ENCODE measurements at places on chromosomes 1 and 21.

GRCh38 chr1:145868232-145868631, 9.4 kb upstream of the PIAS3 start:
- H3K27ac ChIP-seq, result no peak overlapping the region
- no peak for DNase-seq
- H3K36me3 ChIP-seq, result no peaks in the 10 kb centered on the region
- H3K4me1 ChIP-seq, result peaks cover 20% of the 10 kb centered on the region
- H3K4me3 ChIP-seq, result no peak overlapping the region

- H3K27ac ChIP-seq, result no peak overlapping the region
- H3K27me3 ChIP-seq, result peaks cover 18% of the 10 kb centered on the region
- H3K4me1 ChIP-seq, result peaks cover 8% of the 10 kb centered on the region
- no peaks in the 10 kb centered on the region for H3K36me3 ChIP-seq
Measured at GRCh38 chr1:53617851-53618499, 121.0 kb downstream of the GLIS1 start.

GRCh38 chr1:99725996-99726395, 40.4 kb downstream of the FRRS1 start:
- H3K4me3 ChIP-seq, result no peak overlapping the region
- H3K36me3 ChIP-seq, result no peaks in the 10 kb centered on the region
- no peak overlapping the region for H3K27ac ChIP-seq
- H3K27me3 ChIP-seq, result no peaks in the 10 kb centered on the region
- DNase-seq, result no peak
- H3K4me1 ChIP-seq, result peaks cover 9% of the 10 kb centered on the region

DNA sequence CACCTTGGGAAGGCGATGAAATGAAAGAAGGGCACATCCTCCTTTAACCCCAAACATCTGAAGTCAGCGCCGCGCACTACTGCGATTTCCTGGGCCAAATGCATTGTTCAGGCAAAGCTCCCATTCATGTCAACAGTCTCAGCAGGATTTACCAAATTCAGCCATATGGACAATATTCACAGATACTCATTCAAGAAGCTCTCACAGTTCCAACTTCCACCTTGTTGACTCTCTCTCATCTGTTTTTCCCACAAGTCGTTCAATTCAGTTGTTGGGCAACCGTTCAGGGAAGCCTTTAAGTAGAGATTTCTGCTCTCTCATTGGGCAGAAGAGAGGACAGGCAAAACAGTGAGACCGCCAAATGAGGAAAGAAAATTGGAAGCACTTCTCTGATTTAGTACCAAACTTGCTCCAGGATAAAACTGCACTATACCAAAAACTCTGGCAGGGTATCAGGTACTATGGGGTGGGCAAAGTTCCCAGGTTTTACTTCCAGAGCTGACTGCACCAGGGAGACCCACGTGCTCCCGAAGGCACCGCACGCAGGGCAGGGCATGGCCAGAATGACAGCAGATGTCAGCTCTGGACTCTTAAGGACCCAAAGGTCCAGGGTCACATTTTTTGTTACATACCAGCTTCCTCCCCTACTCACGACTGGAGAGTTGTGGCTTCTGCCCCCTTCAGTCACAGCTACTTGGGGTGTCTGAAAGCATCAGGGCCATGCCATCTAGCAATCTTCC, 668.8 kb downstream of the KIF26B start:
- H3K4me1 ChIP-seq, result no peaks in the 10 kb centered on the region
- H3K27ac ChIP-seq, result no peak overlapping the region
- no peak for DNase-seq
- H3K4me3 ChIP-seq, result no peak overlapping the region

DNA sequence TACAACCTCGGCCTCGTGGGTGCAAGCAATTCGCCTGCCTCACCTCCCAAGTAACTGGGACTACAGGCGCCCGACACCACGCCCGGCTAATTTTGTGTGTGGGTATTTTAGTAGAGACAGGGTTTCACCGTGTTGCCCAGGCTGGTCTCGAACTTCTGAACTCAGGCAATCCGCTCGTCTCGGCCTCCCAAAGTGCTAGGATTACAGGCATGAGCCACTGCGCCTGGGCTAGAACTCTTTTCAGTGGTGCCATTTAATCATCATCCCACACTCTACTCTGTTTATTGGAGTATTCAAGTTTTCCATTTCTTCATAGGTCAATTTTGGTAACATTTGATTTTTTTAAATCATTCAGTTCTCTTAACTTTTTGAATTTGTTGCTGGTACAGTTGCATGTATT, 101.3 kb downstream of the DHRS3 start:
- H3K4me3 ChIP-seq, result no peak overlapping the region
- no peaks in the 10 kb centered on the region for H3K27me3 ChIP-seq
- DNase-seq, result no peak
- H3K4me1 ChIP-seq, result peaks cover 10% of the 10 kb centered on the region
- no peak overlapping the region for H3K27ac ChIP-seq
- H3K36me3 ChIP-seq, result peaks cover 21% of the 10 kb centered on the region

DNA sequence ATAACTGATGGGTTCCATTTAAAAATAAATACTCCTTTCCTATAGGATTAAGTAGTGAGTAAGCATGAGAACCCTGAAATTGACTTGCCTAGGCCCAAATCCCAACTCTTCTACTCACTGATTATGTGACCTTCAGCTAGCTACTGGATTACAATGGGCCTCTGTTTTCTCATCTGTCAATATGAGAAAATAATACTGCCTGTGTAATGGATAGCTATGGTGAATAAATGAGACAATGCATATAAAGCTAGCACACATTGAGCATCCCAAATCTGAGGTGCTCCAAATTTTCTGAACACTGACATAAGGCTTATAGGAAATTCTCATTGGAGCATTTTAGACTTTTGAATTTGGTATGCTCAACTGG, 5.3 kb upstream of the LRRC8C start:
- peaks cover 25% of the 10 kb centered on the region for H3K36me3 ChIP-seq
- H3K27ac ChIP-seq, result no peak overlapping the region
- no peak overlapping the region for H3K4me3 ChIP-seq
- peaks cover 18% of the 10 kb centered on the region for H3K4me1 ChIP-seq

DNA sequence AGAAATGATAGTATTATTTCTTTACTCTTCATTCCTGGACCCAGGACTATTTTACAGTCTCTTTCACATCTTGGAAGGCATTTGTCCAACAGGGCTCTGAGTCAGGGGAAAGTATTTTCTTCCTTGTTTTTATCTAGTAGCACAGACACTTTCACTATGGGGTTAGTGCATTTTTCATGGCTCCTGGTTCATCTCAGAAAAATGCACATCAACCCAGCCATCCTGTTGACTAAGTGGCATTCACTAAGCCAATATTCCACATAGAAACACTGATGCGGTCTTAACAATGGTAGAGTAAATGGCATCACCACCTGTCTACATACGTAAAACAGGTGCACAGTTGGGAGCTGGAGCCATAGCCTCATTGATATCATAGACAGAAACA, 87.4 kb upstream of the C1orf21 start:
- H3K27me3 ChIP-seq, result no peaks in the 10 kb centered on the region
- H3K4me1 ChIP-seq, result peaks cover 2% of the 10 kb centered on the region
- no peak for DNase-seq
- no peaks in the 10 kb centered on the region for H3K36me3 ChIP-seq
- H3K4me3 ChIP-seq, result no peak overlapping the region

DNA sequence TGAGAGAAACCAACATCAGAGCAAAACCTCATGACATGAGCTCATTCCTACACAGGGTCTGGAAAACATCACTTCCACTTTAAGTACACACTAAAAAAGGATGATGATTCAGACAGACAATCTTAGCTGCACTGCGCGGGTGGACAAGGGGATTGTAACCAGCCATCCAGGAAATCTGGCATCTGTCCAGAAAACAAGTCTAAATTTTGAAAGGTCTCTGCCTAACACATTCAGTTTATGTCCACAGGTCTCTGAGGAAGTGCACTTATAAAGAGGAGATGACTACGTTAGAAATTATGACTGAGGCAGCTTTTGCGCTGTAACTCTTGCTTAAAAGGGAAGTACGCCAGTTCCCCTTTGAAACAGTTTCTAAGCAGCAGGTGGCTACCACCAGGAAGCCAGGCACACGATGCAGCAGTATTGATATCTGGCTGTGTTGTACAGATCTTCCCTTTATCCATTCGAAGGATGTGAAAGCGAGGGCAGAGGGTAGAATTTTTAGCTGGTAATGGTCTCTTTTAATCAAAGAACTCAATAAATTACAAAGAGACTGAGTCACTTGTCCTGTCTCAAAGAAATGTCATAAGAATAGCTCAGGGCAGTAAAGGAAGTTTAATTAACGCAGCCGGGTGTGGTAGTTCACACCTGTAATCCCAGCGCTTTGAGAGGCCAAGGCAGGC, 128.0 kb downstream of the SETD4 start:
- no peaks in the 10 kb centered on the region for H3K36me3 ChIP-seq
- H3K27ac ChIP-seq, result no peak overlapping the region
- H3K4me3 ChIP-seq, result no peak overlapping the region

DNA sequence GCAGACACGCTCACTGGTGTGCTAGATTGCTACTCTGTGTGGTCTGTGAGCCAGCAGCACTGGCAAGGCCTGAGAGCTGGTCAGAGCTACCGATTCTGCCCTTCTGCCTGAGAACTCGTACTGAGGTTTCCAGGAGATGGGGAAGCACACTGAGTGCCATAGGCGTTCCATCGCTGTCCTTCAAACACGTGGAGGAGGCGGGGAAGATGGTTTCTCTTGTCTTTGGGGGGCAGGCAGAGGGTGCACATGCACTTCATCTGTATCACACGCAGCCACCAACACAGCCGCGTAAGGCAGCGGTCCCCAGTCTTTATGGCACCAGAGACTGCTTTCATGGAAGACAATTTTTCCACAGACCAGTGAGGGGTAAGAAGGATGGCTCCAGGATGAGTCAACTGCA, 23.8 kb upstream of the MX1 start:
- no peak for DNase-seq
- peaks cover 45% of the 10 kb centered on the region for H3K36me3 ChIP-seq
- H3K27me3 ChIP-seq, result no peaks in the 10 kb centered on the region
- no peak overlapping the region for H3K4me3 ChIP-seq

GRCh38 chr1:82225421-82226185, 424.9 kb downstream of the ADGRL2 start:
- no peak overlapping the region for H3K27ac ChIP-seq
- H3K27me3 ChIP-seq, result no peaks in the 10 kb centered on the region
- no peaks in the 10 kb centered on the region for H3K36me3 ChIP-seq
- no peak for DNase-seq

- DNase-seq, result no peak
- no peak overlapping the region for H3K4me3 ChIP-seq
- H3K36me3 ChIP-seq, result peaks cover 60% of the 10 kb centered on the region
- peaks cover 55% of the 10 kb centered on the region for H3K4me1 ChIP-seq
Measured at GRCh38 chr1:26831546-26832248, 5.2 kb downstream of the ZDHHC18 start.

DNA sequence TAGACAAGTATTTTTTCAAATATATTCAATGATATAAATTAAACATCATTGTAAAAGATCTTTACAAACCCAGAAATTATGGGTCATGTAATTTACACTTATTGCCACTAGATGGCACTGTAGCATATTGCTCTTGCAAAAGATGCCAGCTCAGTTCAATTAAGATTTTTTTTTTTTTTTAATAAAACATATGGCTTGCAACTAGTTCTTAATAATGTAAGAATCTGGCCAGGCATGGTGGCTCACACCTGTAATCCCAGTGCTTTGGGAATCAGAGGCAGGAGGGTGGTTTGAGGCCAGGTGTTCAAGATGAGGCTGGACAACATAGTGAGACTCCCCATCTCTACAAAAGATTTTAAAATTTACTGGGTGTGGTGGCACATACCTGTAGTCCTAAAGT, 49.4 kb upstream of the DESI2 start:
- no peaks in the 10 kb centered on the region for H3K27me3 ChIP-seq
- H3K36me3 ChIP-seq, result no peaks in the 10 kb centered on the region
- no peak overlapping the region for H3K4me3 ChIP-seq
- H3K27ac ChIP-seq, result no peak overlapping the region
- DNase-seq, result no peak

DNA sequence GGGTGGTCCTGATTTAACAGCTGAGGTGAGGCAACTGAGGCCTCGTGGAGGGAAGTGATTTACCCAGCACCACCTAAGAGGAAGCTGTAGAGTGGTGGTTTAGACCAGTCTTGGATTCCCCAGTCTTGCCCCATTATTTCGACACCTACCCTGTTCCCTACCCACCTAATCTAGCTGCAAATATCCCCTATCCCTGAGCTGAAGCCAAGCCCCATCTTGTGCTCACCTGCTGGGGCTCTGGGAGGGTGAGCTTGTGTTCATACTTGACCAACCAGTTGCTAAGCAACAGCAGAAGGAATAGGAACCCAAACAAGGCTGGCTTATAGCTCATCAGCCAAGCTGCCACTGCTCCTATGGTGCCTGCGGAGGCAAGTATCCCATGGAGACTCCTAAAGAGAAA, 2.0 kb downstream of the TEX46 start:
- no peak overlapping the region for H3K27ac ChIP-seq
- H3K4me1 ChIP-seq, result peaks cover 7% of the 10 kb centered on the region
- no peak for DNase-seq
- H3K36me3 ChIP-seq, result no peaks in the 10 kb centered on the region
- no peaks in the 10 kb centered on the region for H3K27me3 ChIP-seq

GRCh38 chr1:67696708-67697107, 11.7 kb downstream of the GADD45A start:
- no peaks in the 10 kb centered on the region for H3K4me1 ChIP-seq
- DNase-seq, result no peak
- H3K4me3 ChIP-seq, result no peak overlapping the region
- H3K36me3 ChIP-seq, result no peaks in the 10 kb centered on the region

DNA sequence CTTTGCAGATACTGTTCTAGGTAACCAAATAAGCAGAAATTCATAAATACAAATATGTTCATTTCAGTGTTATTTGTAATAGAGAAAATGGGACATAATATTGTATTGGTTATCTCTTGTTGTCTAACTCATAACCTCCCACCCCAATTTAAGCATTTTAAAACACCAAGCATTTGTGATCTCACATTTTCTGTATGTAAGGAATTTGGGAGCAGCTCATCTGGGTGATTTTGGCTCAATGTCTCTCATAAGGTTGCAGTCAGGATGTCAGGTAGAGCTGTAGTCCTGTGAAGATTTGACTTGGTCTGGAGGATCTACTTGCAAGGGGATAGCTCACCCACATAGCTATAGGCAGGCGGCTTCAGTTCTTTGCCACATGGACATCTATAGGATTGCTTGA, 29.5 kb downstream of the CEP350 start:
- DNase-seq, result no peak
- peaks cover 19% of the 10 kb centered on the region for H3K36me3 ChIP-seq
- H3K4me1 ChIP-seq, result peaks cover 8% of the 10 kb centered on the region

DNA sequence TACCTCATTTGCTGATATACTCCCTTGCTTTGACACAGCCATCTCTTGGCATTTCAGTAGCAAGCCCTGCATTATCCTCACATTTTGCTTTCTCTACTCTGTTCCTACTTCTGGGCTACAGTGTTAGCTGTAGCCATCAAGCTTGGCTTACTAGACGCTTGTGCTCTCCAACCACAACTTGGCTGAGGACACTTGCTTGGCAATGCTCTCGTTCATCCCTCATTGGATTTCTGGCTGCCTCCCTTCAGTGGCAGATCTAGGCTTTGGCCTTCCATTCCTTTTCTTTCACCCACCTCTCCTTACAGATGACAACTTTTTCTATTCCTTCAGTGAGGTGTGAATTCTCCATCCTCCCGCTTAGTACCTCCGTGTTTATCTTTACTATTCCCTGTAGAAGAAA, 428.7 kb upstream of the LRRC7 start:
- no peaks in the 10 kb centered on the region for H3K36me3 ChIP-seq

GRCh38 chr1:161737625-161738024, 12.0 kb upstream of the DUSP12 start:
- no peak for DNase-seq
- no peak overlapping the region for H3K27ac ChIP-seq
- no peak overlapping the region for H3K4me3 ChIP-seq
- H3K4me1 ChIP-seq, result peaks cover 35% of the 10 kb centered on the region
- H3K27me3 ChIP-seq, result no peaks in the 10 kb centered on the region

Measured in stimulated activated naive B cell treated with anti-CD40 and anti-IgM and Interleukin-4, amounts not matched to agents 10 μg/mL and 1 μg/mL and 100 μg/mL, for 72 hours (primary cell).